ENCODE measurements at places on chromosomes 16 and 17.
A peak's percentile ranks its signal among the peaks of the same experiment; 100 is the strongest.

- no peak overlapping the region for H3K27ac ChIP-seq
- no peak overlapping the region for H3K4me3 ChIP-seq
These were observed 962.1 kb upstream of the EEF2KMT start for GRCh38 chr16:6059671-6060070.

- peak; percentile 73 for DNase-seq
- peaks cover 77% of the 10 kb centered on the region for H3K36me3 ChIP-seq
- H3K27ac ChIP-seq: peak overlapping the region; percentile 4
- H3K4me1 ChIP-seq: peaks cover 13% of the 10 kb centered on the region
- no peaks in the 10 kb centered on the region for H3K27me3 ChIP-seq
These were observed 7.5 kb downstream of the NFE2L1 start for GRCh38 chr17:48055531-48056245.

GRCh38 chr17:45397796-45398195 is 34.9 kb downstream of the ARHGAP27 start:
- DNase-seq: no peak
- peaks cover 7% of the 10 kb centered on the region for H3K36me3 ChIP-seq
- no peak overlapping the region for H3K27ac ChIP-seq
- no peaks in the 10 kb centered on the region for H3K27me3 ChIP-seq

DNA sequence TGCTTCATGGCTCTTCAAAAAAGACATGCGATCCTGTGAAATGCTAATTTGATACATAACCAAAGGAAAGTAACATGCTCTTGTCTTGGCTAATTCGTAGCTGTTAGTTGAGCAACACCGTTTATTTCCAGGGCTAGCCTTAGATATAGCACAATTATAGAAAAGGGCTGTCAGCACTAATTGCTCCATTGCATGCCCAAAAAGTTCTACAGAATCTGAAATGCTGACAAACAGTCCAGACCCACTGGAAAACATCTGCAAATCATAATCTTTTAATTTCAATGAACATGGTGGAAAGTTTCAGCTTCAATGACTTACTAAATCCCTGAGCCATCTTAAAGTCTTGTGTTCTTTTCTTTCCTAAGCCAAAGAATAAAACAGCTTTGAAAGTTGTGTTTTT is 42.9 kb upstream of the NUDT7 start:
- no peak overlapping the region for H3K27ac ChIP-seq
- H3K27me3 ChIP-seq: peaks cover 25% of the 10 kb centered on the region
- no peaks in the 10 kb centered on the region for H3K36me3 ChIP-seq
- H3K4me1 ChIP-seq: no peaks in the 10 kb centered on the region
- H3K4me3 ChIP-seq: no peak overlapping the region

- H3K4me3 ChIP-seq: no peak overlapping the region
- no peaks in the 10 kb centered on the region for H3K36me3 ChIP-seq
- 0 out of 2 replicates have a peak, but pooled peaks cover 5% of the 10 kb centered on the region for H3K27me3 ChIP-seq
- H3K27ac ChIP-seq: no peak overlapping the region
These were observed 667 bp upstream of the KIF19 start for GRCh38 chr17:74325376-74325742.

GRCh38 chr16:78744796-78745107 is 645.3 kb downstream of the WWOX start:
- H3K27ac ChIP-seq: no peak overlapping the region
- no peaks in the 10 kb centered on the region for H3K36me3 ChIP-seq
- no peaks in the 10 kb centered on the region for H3K27me3 ChIP-seq
- H3K4me3 ChIP-seq: no peak overlapping the region
- no peak for DNase-seq

DNA sequence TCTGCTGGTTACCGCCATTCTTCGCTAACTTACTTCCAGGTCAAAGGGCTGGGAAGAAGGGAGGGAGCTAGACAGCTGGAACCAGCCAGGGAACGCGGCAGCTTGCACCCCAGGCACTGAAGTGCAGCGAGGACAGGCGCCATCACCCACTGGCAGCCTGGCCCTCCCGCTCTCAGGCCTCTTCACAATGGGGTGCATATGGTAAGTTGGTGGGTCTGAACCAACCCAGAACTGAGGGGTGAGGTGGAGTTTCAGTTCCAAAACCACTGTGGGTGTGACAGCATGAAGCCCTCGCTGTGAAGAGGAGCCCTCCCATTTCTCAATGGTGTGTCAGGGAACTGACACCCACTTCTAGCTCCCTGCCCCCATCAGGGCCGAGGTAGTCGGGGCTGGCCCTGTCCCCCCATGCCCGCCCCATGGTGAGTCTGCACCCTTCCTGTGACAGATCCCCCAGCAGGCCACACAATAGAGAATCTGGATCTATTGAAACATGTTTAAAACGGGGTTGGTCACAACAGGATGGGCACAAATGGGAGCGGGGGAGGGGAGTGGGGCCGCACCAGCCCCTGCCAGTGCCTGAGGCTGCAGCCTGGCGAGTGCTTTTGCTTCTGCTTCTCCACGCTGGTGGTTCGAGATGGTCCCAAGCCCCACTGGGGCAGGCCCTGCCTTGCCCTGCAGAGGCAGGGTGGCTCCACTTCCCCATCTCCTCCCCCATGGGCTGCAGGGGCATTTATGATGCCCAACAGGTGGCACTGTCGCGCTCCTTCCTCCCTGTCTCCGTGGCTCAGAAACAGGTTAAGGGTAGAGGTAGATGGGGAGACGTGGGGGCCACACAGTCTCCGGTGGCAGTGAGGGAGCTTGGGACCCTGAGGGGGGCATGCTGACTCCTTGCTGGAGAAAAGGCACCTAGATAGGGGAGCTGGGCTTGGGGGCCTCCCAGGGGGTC is 2.3 kb downstream of the LIMD2 start:
- H3K36me3 ChIP-seq: no peaks in the 10 kb centered on the region
- no peak overlapping the region for H3K27ac ChIP-seq
- DNase-seq: peak; percentile 27
- peaks cover 5% of the 10 kb centered on the region for H3K4me1 ChIP-seq

GRCh38 chr17:27747462-27748359 is 52.6 kb downstream of the NOS2 start:
- H3K27me3 ChIP-seq: no peaks in the 10 kb centered on the region
- no peak overlapping the region for H3K27ac ChIP-seq

DNA sequence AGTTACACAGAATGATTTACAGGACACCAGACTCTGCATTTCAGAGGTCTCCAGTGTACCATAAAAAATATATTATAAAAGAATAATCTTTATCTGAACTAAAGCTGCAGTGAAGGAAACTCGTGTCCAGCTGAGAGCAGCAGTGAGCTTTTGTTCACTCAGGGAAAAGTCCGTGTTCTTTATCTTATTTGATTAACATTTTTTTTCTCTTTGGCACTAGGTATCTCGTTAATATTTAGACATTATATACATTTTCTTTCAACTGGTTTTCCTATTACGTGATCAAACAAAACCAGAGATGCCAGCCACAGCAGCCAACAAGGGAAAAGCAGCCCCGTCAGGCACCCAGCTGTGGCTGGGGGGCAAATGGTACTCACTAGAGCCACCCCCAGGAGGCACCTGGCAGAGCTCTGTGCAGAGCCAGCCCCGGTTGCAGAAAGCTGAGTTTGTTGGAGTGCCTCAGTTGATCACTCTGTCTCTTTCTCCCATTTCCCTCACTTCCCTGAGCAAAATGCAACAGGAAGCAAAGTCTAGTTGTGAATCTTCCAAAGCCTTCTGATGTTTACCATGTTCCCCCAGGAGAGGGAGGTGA is 1.1 kb upstream of the HS3ST4 start:
- H3K36me3 ChIP-seq: no peaks in the 10 kb centered on the region
- DNase-seq: no peak

- no peaks in the 10 kb centered on the region for H3K27me3 ChIP-seq
- peaks cover 6% of the 10 kb centered on the region for H3K4me1 ChIP-seq
- no peak overlapping the region for H3K4me3 ChIP-seq
- no peaks in the 10 kb centered on the region for H3K36me3 ChIP-seq
- no peak for DNase-seq
- no peak overlapping the region for H3K27ac ChIP-seq
These were observed 7.0 kb downstream of the KSR1 start for GRCh38 chr17:27463235-27463677.
